Choroid plexus epithelial cell (primary cell): ENCODE measurements at places on chromosomes 7 and 10.

- DNase-seq, result no peak
These were observed 502.2 kb downstream of the ARL4A start for GRCh38 chr7:13189668-13190067.

DNA sequence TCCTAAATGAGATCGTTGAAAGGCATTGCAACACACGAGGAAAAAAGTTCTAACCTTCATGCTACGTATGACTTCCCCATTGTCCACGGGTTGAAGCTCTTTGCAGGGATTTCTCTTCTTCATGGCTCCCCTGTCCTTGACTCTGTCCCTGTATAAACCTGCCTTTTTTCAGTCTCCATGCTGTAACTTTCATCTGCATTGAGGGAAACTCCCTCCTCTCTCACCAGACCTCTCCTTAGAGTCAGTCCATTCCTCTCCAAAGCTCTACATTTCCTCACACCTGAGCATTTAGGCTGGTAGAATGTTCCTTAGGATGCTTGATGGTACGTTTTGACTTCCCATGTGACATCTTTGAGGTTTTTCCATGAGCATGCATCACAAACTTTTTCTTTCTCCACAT lies 134.2 kb upstream of the FAM171A1 start:
- DNase-seq, result no peak

GRCh38 chr7:6649241-6649961 lies 12.3 kb downstream of the ZNF316 start:
- no peak for DNase-seq

GRCh38 chr10:61835069-61835945 lies 66.2 kb upstream of the ARID5B start:
- DNase-seq, result peak; percentile 91

DNA sequence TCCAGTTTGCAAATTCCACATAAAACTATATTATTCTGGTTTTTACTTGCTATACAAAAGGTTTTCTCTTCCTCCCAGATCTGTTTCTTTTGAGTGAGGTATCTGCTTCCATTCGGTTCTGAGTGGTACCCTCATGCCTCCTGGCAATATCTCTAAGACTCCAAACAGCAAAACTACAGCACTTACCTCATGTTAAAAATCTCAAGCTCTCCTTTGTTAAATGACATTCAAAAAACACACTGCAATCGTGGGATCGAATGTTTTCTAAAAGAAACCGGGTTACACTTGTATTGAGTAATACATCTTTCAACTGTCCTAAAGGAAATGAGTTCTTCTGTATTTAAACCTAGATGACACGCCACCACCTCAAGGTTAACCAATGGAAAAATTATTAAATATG lies 11.1 kb downstream of the YWHAG start:
- no peak for DNase-seq

DNA sequence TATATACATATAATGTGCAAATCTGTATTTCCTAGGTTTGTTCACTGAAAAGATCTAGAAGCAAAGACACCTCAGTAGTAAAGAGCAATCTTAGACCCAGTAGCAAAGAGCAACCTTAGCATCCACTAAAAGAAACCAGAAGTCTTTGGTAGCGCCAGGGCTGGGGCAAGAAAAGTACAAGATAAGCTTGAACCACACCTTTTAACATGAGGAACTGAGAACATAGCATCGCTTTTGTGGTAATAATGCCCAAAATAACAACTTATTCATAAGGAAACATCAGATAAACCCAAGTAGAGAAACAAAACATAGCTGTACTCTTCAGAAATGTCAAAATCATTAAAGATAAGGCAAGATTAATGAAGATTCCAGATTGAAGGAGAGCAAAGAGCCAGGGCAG lies 173.4 kb downstream of the IMMP2L start:
- no peak for DNase-seq

GRCh38 chr10:120478386-120478785 lies 21.4 kb downstream of the PLPP4 start:
- DNase-seq, result no peak

- no peak for DNase-seq
These were observed 22.3 kb upstream of the WDR11 start for GRCh38 chr10:120828763-120829319.

- DNase-seq, result no peak
These were observed 33.1 kb upstream of the A1CF start for GRCh38 chr10:50918529-50918928.

GRCh38 chr10:129481641-129482040 lies 14.6 kb downstream of the MGMT start:
- DNase-seq, result no peak

GRCh38 chr10:78563314-78563713 lies 505.5 kb upstream of the ZMIZ1 start:
- DNase-seq, result no peak

- DNase-seq, result no peak
These were observed 11.1 kb upstream of the CFAP46 start for GRCh38 chr10:132953428-132953827.

GRCh38 chr7:1532456-1533254 lies 2.2 kb downstream of the MAFK start:
- peak; percentile 93 for DNase-seq

DNA sequence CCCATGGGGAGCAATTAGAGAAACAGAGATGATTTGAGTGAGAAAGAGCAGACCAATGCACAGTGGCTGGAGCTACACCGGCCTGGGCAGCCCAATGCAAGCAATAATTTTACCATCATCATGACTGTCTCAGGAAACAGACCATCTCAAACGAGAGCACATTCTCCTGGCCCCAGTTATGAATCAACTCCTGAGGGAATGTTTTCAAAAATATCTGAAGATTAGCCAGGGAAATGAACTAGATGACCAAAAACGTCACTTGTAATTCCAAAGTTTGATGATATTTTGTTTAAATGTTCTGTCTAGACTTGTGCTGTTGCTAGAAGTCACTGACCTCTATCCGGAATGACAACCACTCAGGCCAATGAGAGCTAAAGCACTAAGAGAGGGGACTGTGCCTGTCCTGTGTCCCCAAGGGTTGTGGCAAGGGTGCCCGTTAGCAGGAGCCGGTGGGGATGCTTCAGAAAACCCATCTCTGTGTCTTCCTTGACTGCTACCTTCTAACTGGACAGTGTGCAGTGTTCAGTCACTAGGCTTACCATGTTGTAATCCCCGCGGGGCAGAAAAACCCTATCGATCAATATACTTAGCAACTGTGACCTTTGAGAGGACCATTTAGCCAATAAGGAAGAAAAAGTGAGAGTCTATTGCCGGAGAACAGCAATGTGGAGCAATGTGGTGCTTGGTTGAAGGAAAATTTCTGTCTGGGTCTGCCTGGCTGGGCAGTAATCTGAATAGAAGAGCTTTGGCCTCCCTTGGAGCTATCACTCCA lies 202.4 kb downstream of the ADAM12 start:
- DNase-seq, result no peak

DNA sequence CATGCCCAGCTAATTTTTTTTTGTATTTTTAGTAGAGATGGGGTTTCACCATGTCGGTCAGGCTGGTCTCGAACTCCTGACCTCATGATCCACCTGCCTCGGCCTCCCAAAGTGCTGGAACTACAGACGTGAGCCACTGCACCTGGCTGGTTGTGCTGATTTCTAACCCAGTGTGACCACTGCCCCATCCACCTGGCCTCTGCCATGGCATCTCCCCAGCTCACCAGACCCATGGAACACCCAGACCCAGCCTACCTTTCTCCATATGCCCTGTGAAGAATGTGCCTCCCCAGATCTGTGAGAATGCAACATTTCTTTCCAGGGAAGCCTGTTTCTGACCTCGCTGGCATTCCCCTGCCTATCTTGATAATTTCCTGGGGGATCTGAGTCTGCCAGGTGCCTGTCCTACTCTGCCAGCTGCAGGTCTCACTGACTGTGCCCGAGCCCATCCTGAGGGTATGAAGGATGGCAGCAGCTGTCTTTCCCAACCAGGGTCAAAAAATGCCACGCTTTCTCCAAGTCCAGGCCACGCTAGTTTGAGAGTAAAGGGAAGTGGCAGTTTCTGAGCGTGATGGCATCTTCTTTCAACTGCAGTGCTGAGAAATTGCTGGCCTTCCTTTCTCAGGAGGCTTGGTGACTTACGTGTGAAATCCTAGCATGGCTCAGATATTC lies 324.4 kb upstream of the ZNF32 start:
- no peak for DNase-seq

- DNase-seq, result no peak
These were observed 89.3 kb downstream of the ICA1 start for GRCh38 chr7:8172372-8173354.

- peak; percentile 62 for DNase-seq
These were observed 26.0 kb downstream of the LEP start for GRCh38 chr7:128266883-128267594.

GRCh38 chr7:139004321-139005090 lies 23.3 kb upstream of the KIAA1549 start:
- DNase-seq, result no peak

DNA sequence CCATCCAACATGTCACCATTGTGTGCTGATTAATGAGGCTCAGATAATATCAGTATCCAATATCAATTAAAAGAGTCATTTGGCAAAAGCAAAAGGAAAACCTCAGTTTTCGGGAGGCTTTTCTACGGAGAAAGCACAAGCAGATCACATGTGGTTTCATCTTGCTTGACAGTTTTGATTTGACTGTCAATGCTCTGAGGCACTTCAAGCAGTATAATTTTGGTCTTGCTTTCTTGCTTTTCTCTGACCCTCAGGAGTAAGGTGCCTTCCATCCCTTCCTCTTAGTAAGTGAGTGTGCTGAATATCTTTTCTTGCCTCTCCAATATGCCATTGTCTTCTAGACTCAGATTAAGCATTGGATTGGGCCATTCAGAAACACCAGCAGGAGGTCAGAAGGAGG lies 115.5 kb upstream of the CALCR start:
- DNase-seq, result no peak

DNA sequence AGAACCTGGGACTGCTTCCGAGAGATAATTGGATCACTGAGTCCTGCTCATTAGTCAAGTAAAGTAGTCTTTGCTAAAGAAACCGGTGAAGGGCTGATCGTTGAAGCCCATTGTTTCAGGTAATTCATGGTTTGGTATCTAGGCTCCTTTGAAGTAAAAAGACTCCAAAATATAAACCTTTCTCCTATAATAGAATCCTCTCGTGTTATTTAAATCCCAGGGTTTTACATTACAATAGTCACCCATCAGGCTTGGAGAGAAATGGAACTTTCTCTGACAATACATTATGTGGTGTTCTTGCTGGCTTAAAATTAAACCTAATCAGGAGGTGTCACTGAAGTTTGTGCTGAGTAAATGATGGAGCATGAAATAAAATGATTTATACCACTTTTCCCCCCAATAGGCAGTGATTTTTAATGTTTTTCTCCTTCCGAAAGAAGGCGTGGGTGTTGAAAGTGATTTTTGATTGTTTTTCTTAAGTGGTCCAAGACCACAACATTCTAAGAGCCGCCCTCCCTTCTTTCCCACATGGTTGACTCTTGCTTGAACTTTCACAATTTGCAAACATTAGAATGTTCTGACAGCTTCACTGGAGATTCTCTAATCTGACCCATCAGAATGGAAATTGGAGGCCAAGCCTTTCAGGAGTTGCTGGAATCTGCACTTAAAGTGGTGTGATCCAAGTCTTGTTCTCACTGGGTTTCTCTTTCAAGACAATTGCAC lies 44.2 kb downstream of the LRMDA start:
- peak; percentile 68 for DNase-seq

DNA sequence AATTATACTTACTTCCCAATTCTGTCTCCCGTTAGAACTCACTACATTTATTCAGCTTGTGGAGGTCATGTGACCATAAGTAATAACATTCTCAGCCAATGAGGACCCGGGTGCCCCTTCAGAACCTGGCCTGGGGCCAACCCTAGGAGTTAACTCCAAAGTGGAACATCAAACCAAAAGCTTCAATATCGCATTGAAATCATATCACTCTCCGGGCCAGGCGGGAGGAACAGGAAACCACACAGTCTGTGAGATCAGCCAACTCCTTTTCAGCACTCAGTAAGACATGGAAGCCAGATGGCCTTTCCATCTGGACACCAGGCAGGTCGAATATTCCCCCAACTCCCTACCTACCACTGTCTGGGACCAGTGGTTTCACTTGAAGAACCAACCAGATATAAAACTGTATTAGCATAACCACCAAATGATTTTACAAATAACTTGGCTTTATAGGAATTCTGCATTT lies 5.5 kb downstream of the CREB3L2 start:
- peak; percentile 97 for DNase-seq

GRCh38 chr7:127897704-127898454 lies 133.4 kb downstream of the LRRC4 start:
- no peak for DNase-seq

GRCh38 chr7:82945480-82945879 lies 217.2 kb downstream of the PCLO start:
- no peak for DNase-seq

DNA sequence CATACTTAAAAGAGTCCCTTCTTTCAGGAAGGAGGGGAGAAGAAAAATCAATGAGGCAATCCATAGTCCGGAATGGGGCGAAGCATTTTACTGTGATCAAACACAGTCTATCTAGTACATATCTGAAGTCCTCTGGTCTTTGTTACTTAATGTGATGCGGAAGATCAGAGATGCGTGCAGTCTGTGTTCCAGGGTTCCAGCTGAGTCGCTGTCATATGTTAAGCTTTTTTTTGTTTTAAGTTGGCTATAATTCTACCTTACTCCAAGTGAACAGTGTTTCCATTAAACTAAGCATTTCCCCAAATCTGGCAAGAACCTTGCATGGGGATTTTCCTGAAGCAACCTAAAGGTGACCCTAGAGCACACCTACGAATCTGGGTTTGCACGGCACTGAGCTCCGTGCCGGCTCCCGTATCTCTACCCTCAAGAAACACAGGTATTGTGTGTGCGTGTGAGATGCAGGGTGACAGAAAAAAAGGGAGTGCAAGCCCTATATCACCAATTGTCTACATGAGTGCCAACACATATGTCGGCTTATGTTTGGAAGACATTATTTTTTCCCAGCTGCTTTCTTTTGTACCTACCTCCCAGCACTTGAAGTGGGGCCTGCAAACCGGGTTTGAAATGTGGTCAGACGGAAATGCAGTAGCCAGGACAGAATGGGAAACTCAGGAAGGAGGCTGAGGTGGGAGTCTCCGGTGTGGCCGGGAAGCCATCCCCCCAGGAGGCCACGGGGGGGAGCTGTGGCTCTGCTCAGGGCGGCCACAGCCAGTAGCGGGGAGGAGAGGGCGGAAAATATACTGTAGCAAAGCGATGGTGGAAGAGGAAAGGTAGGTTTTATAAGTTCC lies 435.8 kb upstream of the MGMT start:
- peak; percentile 60 for DNase-seq

DNA sequence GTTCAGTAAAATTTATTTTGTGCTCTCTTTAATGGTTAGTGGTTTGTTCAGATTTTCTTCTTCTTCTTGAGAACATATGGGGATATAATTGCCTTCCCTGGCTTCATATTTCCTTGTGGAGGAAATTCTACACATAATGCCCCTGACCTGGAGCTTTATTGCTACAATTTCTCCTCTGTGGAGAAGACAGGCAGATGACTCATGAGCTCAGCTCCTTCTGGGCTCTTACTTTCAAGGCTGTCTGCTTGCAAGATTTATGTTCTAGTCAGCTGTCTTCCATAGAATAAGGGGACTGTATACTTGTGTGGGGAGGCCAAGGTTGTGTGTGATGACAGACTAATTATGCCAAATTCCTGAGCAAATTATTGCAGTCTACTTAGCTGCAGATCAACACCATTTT lies 1.6 kb downstream of the LRRD1 start:
- DNase-seq, result peak; percentile 72

GRCh38 chr7:98406827-98407226 lies 5.9 kb upstream of the BAIAP2L1 start:
- DNase-seq, result no peak
